ENCODE measurements at places on chromosomes 2 and 18.

- DNase-seq: no peak
These were observed 94.2 kb upstream of the DLX2 start for GRCh38 chr2:172196768-172197431.

DNA sequence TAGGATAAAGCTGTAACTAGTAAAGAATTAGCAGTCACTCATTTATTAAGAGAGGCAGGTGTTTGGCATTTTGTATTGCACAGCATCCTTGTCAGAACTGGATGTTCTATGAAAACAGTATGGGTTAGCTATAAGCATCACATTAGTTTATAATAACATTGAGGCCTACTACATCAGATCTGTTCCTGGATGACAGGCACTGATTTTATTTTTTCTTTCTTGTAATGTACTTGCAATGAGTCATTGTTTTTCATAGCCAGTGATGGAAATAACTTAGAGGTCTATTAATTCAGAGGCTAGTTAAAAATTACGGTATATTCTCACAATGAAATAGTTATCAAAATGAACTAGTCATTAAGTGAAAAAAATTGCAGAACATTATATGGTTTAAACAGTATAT is 13.0 kb upstream of the RMDN2 start:
- DNase-seq: no peak

- DNase-seq: peak; percentile 7
These were observed 180.7 kb upstream of the ID2 start for GRCh38 chr2:8501061-8501720.

- DNase-seq: no peak
These were observed 9.8 kb upstream of the EPG5 start for GRCh38 chr18:45976974-45977373.

- DNase-seq: peak; percentile 83
These were observed 134.7 kb downstream of the MCFD2 start for GRCh38 chr2:46780801-46781445.

GRCh38 chr18:5467671-5468070 is 76.1 kb downstream of the EPB41L3 start:
- DNase-seq: no peak

DNA sequence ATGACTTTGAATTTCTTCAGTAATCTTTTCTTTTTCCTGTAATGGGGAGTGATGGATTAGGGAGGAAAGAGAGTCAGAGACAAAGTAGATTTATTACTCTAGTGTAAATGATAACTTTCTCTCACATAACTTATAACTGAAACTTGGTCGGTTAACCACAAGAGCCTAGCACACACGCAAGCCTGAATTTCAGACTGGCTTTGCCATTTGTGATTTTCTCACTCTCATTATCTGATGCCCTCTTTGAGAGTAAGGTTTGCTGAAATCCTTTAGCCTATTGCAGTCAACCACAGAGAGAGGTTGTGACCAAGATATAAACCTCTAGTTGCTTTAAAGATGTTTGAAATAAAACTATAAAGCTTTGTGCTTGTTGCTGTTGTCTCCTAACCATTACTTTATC is 117.9 kb upstream of the NETO1 start:
- DNase-seq: no peak

DNA sequence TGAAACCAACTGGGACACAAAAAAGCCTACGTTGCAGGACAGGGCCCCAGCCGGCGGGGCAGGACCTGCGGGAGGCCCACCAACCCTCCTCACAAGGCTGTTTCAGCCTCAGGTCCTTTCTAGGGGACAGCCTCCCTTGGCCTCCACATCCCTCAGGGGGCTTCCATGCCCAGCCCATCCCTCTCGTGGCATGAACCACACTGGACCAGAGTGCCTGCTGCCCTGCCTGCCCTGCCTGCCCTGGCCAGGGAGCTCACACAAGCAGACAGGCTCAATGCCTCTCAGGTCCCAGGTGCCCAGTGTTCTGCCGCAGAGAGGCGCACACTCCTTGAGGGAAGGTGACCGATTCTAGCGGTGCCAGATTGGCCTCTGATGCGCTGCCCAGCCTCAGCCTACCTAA is 57.4 kb downstream of the HDAC4 start:
- no peak for DNase-seq

- DNase-seq: no peak
These were observed 72.7 kb upstream of the MGAT5 start for GRCh38 chr2:134181219-134181618.

DNA sequence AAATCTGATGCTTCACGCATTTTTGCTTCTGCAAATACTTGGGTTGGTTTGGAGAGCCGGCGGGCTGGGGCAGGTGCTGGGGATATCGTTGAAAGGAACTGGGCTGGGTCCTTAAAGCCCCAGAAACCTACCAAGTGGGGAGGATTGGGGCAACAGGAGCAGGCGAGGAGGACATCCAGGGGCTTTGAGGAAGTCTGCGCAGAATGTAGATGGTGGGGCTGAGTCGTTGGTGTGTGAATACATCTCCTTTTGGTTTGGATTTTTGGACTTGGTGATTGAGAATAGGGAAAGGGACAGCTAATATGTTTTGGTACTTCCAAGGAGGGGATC is 1.1 kb downstream of the DCC start:
- DNase-seq: no peak
